ENCODE measurements at places on chromosomes 2 and 18. TPM values are rescaled to one million over a fixed set of nuclear protein-coding genes. Genes with fewer than 3 reads are reported as not detected.

DNA sequence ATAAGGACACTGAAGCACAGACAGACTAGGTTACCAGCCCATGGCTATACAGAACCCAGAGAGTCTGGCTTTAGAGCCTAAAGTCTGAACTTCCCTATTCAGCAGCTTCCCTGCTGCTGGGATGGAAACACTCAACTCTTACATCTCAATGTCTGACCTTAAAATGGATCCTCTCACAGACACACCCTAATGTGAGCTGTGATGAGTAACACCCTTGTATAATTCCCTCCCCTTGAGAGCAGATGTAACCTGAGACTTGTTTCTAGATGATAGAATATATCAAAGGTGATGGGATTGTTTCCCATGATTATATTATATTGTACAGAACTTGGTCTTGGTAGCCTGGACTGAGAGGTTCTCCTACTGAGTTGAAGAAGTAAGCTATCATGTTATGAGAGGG, 577.1 kb upstream of the KLHL29 start:
- DNase-seq: no peak

The TPO gene
- 0.41 TPM for total RNA-seq

- no peak for DNase-seq
Observed at GRCh38 chr2:43851011-43851980, 12.5 kb downstream of the ABCG8 start.

The MTERF4 gene
- 29.8 TPM for total RNA-seq

The NRP2 gene
- total RNA-seq: 1.1 TPM

DNA sequence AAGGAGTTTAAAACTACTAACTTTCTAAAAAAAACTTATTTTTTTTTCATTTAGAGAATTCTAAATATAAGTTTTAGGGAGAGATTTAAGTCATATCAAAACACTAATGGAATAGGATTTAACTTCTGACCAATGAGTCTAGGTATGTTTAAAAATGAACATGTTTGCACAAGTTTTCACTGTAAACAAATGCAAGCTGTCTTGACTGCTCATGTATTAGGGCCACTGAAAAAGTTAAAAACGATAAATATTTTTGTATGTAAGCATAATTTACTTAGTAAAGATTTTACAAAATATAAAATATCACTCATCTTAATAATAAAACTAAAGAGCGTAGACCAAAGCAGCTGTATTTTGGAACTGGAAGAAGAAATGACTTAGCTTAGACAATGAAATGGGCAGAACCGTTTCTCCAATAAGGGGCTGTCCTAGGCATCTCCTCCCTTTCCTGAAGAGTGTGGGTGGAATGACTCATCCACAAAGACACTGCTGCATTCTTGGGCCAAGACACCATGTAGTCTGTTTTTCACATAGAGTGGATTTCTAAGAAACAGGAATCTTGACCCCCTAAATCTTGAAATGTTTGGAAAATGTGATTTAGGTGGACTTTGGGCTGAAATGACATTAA, 118.8 kb downstream of the MEP1B start:
- DNase-seq: peak; percentile 25

The NT5C1B gene
- total RNA-seq: not detected

The SLC19A3 gene
- 0.03 TPM for total RNA-seq

Data from HT-29 (cell line).